HS-27A (cell line): ENCODE measurements at places on chromosomes 11 and 22.

GRCh38 chr11:123258877-123259276 is 63.8 kb upstream of the CLMP start:
- DNase-seq: no peak

DNA sequence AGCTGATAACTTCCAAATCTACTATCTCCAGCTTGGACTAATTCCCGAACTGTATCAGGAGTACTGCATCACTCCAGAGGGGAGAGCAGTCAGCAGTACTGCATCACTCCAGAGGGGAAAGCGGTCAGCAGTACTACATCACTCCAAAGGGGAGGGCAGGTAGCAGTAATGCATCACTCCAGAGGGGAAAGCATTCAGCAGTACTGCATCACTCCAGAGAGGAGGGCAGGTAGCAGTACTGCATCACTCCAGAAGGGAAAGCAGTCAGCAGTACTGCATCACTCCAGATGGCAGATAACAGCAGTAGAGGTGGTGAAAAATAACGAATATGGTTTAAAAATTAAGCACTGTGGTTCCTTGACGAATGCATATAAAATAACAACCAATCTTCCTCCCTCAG is 8.4 kb downstream of the CWC15 start:
- no peak for DNase-seq

DNA sequence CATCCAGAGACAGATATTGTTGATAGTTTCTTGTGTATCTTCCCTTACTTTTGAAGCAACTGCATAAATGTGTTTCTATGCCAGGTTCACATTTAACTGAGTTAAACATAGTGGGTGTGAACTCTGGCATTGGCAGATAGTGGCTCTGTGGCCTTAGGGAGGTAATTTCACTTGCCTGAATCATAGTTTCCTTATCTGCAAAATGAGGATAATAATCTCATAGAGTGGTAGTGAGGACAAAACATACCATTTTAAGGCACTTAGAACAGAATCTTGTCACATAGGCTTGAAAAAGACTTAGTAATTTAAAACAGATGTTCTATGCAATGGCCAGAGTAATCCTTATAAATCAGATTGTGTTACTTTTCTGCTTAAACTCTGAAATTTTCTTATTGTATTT is 56.4 kb upstream of the SYN3 start:
- DNase-seq: no peak

GRCh38 chr11:4546878-4547277 is 1.9 kb downstream of the OR52M1 start:
- DNase-seq: no peak

GRCh38 chr11:129894278-129895125 is 876 bp downstream of the NFRKB start:
- no peak for DNase-seq

DNA sequence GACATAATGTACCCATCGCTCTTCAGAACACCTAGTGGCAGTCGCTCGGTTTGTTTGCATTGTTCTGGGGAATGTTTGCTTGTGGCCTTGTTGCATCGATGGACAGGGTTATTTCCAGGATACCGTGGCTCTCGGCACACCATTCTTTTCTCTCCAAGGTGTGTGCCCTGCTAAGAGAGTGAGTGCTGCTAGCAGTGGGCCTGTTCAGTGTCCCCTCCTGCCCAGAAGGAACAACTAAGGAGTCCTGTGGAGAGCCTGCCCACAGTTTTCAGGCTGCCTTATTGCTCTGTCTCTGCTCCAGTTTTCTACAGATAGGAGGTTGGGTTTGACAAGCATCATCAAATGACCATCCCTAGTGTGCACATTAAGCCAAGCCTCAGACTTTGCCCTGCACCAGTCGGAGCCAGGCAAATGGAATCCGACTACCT is 1.4 kb downstream of the CRY2 start:
- no peak for DNase-seq

DNA sequence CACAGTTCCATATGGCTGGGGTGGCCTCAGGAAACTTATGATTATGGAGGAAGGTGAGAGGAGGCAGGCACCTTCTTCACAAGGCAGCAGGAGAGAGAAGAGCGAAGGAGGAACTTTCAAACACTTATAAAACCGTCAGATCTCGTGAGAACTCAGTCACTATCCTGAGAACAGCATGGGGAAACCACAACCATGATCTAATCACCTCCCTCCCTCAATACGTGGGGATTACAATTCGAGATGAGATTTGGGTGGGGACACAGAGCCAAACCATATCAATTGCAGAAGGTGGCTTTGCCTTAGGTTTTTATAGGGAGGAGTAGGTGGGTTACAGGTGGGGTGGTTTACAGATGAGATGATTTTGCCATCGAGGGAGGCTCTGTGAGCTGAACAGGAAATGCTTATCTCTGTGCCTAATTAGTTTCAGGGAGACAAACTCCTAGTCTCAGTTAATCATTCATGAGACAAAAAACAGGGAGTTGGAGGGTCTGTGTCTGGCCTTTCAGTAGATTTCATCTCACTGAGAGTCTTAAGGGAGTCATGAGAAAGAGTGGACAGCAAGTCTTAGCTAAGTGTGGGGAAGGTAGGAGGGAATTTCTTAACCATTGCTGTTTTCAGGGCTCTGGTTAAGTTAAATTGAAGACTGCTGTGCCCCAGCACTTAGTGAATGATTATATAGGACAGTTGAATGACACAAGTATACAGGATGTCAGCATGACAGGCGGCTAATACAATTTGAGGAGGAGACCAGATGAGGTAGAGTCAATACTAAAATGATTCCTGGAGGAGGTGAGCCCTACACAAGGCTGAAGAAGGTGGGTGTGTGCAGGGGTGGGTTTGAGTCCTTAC is 47.7 kb downstream of the CWC15 start:
- DNase-seq: no peak

GRCh38 chr11:115895594-115895993 is 391.4 kb upstream of the CADM1 start:
- DNase-seq: no peak

DNA sequence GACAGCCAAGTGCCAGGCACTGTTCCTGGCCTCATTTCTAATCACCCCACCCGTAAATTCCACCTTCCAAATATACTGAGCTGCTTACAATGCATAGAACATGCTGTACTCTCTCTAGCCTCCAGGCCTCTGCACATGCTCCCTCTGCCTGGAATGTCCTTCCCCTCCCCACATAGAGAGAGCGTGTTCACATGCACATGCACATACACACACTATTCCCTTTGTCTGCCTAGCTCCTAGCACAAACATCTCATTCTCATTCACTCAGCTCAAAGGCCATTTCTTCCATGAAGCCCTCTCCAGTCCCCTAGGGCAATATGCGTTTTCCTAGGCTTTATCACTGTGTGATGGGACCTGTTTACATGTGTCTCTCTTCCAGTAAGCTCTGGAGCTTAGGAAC is 144.6 kb downstream of the WT1 start:
- no peak for DNase-seq

GRCh38 chr11:59262177-59262818 is 49.6 kb upstream of the MPEG1 start:
- DNase-seq: no peak

DNA sequence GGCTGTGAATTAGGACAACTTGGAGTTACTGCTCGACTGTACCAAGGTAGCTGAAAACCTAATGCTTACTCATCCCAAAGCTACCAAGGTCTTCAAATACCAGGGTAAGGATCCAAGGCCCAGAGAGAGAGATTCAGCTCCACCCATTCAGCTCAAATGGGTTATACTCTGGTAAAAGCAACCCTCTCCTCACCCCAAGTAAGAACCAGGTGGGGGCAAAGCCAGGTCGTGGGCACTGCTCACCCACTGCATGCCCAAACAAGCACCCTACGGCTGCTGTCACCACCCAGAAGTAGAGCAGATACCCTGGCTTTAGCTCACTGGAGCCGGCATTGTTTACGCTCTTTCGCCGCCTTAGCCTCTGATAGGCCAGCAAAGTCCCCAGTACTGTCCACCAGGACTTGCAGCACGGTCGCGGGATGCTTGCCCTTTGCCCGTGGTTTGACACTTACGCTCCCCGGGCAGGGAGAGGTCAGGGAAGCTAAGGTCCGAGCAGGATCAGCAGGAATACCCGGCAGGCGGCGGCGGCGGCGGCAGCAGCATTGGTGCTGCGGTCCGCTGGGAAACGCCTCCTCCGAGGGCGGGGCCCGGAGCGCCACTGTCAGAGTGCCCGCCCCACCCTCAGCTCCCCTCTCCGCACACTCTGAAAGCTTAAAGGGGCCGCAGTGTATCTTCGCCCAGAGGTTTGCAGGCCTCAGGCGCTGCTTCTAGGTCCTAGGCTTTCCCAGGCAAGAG is 19.6 kb downstream of the CKAP5 start:
- DNase-seq: no peak

GRCh38 chr22:47591709-47592108 is 829.3 kb downstream of the TBC1D22A start:
- no peak for DNase-seq

- DNase-seq: no peak
Measured at GRCh38 chr11:17602105-17603001, 55.3 kb downstream of the OTOG start.

DNA sequence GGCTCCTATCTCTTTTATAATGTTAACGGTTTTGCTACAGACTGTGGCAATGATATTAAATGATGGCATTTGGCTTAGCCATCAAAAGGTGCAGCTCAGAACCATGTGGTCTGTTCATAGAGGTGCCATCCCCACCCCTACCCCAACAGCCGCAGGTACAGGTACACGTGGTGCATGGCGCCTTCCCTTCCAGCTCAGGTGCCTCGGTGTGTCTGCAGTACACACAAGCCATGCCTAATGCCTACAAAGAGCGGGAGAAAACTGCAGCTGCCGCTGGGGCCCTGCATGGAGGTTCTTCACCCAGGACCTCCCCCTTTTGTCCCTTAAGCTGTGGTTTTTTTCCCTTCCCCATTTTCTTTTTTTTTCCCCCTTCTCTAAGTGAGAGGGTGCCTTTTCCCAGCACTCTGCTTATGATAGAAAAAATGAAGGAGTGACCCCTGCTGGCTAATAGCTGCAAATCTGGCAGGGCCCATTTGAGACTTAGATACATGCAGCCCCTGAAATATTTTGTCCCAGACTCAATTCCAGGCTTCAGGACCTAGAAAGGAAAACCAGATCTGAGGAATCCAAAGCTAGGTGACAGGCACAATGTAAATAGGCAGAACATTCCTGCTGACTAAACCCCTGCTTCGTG is 6.5 kb downstream of the OR52M1 start:
- DNase-seq: no peak

- DNase-seq: no peak
Measured at GRCh38 chr11:125591649-125592304, 875 bp upstream of the STT3A start.

- DNase-seq: no peak
Measured at GRCh38 chr11:83540112-83540675, 254.0 kb upstream of the CCDC90B start.

DNA sequence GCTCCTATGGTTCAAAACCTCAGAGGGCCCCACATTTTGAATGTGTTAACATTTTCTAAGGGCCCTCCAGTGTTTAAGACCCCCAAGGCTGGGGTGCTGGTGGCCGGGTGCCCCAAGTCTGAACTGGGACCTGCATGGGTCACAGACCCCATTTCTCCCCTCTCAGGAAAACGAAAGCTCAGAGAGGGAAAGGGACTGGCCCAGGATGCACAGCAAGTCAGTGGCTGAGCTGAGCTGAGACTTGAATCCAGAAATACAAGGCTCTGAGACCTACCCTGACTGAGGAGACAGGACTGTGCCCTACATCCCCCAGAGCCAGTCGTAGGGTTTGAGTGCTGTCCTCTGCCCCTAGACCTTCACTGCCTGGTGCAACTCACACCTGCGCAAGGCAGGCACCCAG is 4.2 kb downstream of the ACTN3 start:
- no peak for DNase-seq

DNA sequence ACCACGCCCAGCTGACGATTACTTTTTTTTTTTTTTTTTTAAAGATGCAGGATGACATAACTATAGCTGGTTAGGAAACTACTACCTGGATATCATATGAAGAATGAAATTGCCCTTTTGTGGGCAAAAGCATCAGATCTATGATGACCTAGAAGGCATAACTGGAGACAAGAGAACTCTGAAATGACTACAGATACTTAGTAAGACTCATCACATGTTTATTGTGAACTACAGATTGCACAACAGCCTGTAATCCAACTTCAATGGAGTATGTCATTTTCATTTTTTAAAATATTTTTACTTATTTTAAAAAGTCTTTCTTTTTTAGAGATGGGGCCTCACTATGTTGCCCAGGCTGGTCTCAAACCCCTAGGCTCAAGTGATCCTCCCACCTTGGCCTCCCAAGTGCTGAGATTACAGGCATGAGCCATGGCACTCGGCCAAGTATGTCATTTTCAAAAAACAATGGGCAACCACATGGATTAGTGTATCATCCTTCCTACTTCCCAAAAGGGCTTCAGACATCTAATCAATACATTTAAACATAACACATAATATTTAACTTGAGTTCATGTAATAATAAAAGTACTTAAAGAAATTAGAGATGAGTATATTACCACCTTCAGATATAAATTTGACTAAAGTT is 3.3 kb downstream of the MTMR2 start:
- DNase-seq: no peak

DNA sequence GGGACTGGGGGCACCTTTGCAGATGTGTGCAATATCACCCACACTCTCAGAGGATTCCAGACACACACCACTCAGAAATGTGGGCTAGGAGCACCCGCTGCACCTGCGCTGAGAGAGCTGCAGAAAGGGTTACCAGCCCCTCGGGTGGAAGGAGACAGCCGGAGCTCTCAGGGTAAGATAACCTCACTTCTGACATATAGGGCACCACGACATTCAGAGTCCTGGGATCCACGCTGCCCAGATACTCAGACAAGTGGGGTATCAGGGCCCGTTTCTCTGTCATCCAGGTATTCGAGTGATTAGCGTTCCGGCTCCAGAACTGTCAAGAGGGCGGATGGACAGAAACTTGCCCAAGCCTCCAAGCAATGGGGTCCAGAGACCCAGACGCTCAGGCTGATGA is 6.2 kb upstream of the SYT8 start:
- no peak for DNase-seq

DNA sequence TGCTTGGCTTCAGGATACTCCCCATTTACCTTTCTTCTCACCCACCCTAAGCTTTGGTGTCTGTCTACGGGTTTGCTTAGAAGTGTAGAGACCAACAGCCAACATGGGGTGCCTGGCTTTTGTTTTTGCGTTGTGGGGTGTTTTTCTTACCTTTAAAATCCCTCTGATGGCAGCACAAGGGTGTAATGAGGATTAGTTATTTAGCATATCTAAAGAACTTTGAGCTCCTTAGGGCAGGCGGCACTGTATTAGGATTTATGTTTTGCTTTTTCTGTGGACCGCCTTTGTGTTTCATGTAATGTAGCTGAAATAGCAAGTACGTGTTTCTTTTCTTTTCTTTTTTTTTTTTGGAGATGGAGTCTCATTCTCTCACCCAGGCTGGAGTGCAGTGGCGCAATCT is 8.9 kb downstream of the AP2A2 start:
- DNase-seq: no peak

- no peak for DNase-seq
Measured at GRCh38 chr11:129700701-129701100, 114.9 kb upstream of the TMEM45B start.

DNA sequence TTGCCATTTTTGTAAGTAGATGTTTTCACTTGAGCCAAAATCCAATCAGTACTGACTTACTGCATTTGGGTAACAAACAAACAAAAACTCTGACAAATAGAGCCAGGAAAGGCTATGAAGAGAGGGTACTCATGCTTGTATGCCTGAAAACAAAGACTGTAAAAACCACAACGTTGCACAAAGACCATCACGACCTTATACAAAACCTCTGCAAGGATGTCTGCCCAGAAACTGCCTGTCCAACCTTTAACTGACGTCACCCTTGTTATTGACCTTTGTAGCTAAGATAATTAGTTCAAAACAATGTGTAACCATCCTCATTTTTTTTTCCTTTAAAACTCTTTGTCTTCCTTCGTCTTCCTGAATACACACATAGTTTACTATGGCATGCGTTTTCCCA is 804 bp upstream of the CREBZF start:
- no peak for DNase-seq
